Fibroblast of skin of back (primary cell): ENCODE measurements at places on chromosomes 5 and 9.
A peak's percentile ranks its signal among the peaks of the same experiment; 100 is the strongest.

- DNase-seq = no peak
Measured at GRCh38 chr5:179599973-179600372, 23.5 kb downstream of the HNRNPH1 start.

- DNase-seq = peak; percentile 46
Measured at GRCh38 chr5:35651002-35651756, 33.5 kb downstream of the SPEF2 start.

GRCh38 chr9:81193362-81194339 is 495.7 kb downstream of the TLE1 start:
- peak; percentile 27 for DNase-seq

GRCh38 chr9:87286506-87286905 is 211.2 kb upstream of the DAPK1 start:
- DNase-seq = no peak

GRCh38 chr5:27494887-27495286 is 456.5 kb upstream of the CDH9 start:
- DNase-seq = no peak

DNA sequence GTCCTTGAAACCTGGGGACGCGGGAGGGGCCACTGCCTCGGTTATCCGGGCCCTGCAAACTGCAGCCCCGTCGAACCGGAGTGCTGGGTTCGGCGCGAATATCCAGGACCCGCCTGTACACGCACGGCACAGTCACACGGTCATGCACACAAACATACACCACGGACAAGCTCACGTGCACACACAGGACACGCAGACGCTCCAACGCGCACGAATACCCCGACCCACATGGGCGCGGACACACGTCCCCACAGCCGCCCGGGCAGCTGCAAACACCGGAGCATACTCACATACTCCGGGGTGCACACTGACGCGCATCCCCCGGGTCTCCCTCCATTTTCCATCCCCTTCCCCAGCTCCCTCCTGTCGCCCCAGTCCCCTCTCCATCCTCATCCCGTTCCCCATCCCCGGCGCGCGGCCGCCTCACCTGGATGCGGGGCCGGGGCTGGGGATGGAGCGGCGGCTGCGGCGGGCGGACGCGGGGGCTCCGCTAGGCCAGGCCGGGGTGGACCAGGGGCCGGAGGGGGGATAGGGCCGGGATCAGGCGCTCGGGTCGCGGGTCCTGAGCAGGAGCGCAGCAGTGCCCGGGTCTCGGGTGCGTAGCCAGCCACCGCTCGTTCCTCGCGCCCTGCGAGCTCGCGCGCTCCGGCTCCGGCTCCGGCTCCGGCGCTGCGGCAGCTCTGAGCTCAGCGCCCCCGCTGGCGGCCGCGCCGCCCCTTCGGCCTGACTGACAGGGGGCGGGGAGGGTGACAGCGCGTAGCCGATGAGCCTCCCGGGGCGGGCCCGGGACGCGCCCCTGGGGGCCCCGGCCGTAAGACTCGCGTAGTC is at the start of the genes EIF4E1B and SNCB:
Gene EIF4E1B (plus strand): TSS at position 823 of the 828 bp plus-strand sequence. CDS start 12,113 bp downstream, outside the sequence.
Gene SNCB (minus strand): TSS at position 682 of the 828 bp plus-strand sequence. CDS start 880 bp downstream, outside the sequence.
- peak; percentile 49 for DNase-seq

- peak; percentile 32 for DNase-seq
Measured at GRCh38 chr9:121876255-121876654, 216.9 kb downstream of the TTLL11 start.

- no peak for DNase-seq
Measured at GRCh38 chr5:113361701-113362100, 73.1 kb downstream of the TSSK1B start.

DNA sequence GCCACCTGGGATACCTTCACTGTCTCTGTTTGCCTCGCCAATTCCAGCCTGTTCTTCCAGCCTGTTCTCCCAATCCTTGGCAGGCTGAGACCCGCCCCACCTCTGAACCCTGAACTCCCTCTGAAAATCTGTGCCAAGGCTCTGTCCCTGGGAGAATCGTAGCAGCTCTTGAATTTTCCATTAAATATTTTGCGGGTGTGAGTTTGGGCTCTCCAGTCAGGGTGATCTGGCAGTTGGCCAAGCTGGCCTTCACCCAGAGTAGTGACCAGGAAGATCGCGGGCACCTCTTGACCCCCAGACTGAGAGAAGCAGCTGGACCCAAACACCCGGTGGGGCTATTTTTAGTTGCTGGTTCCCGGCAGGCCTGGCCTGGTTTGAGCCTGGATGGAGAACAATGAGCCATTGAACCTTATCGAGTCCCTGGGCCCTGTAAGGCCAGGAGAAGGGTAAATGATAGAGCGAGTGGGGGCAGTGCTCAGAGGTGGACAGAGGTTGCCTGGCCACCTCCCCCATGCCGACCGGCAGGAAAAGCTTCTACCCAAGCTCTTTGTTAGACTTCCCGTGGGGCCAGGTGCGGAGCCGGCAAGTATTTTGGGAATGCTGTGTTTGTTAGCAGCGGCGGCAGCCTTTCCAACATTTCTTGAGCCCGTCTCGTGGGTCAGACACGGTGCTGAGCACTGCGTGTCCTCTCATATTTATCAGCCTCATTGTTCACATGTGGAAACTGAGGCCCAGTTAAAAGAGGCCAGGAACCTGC is 146.2 kb downstream of the RGS3 start:
- no peak for DNase-seq
